Brain pericyte (primary cell): ENCODE measurements at places on chromosomes 2 and 18.

DNA sequence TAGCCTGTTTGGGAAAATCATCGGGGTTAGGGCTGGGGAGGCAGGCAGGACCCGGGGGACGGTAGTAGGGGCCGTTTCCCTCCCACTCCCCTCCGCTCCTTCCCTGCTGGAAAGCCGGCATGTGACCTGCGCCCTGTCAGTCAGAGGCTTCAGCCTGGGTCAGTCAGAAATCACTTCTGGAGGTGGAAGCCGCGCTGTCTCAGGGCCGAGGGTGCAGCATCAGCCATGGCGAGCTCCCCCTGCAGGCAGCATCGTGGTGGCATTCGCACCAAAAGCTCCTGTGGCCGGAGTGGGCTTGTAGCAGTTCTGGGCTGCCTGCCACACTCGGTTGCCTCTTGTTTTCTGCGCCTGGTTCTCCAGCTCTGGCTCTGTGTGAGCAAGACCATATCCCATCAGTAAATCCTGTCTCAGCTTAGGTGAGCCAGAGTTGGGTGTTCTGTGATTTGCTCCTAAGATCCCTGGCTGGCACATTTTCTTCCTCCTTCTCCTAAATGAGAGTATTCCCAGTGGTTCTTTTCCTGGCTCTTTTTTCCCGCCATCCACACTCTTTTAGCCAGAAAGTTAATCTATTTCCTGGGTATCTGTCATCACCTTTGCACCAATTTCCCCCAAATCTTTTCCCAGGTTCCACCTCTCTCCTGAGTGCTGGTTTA lies 123.9 kb upstream of the CD302 start:
- DNase-seq = no peak

- no peak for DNase-seq
Measured at GRCh38 chr2:156459720-156460119, 23.5 kb downstream of the GPD2 start.

- DNase-seq = no peak
Measured at GRCh38 chr2:17646838-17647701, 106.5 kb downstream of the SMC6 start.

DNA sequence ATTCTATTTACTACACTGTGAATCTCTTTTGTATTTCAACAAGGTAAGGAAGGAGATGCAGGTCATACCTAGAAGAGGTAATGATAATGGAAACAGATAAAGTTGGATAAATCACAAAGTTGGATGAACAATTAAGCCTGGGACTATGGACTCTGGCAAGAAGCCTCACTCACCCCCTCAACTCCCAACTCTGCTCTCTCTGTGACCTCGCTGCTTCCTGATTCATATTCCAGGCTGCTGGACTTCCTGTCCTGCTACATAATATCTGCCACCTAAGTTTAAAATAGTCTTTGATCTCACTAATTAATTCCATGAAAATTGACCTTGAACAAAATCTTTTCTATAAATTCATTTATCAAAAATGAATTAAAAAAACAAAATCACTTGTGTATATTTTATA lies 215.3 kb downstream of the CALCRL start:
- DNase-seq = no peak

- DNase-seq = no peak
Measured at GRCh38 chr2:21330786-21331391, 207.1 kb downstream of the TDRD15 start.

DNA sequence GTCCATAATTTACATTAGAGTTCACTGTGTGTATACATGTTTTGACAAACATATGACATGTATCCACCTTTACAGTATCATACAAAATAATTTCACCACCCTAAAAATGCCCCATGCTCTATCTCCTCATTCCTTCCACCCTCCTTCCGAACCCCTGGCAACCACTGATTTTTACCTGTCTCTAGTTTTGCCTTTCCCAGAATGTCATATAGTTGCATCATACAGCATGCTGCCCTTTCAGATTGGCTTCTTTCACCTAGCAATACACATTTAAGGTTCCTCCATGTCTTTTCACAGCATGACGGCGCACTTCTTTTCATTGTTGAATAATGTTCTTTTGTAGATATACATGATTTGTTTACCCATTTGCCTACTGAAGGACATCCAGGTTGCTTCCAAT lies 10.4 kb downstream of the LRPPRC start:
- DNase-seq = no peak

GRCh38 chr18:2971741-2972552 lies 41.0 kb downstream of the LPIN2 start:
- DNase-seq = no peak

DNA sequence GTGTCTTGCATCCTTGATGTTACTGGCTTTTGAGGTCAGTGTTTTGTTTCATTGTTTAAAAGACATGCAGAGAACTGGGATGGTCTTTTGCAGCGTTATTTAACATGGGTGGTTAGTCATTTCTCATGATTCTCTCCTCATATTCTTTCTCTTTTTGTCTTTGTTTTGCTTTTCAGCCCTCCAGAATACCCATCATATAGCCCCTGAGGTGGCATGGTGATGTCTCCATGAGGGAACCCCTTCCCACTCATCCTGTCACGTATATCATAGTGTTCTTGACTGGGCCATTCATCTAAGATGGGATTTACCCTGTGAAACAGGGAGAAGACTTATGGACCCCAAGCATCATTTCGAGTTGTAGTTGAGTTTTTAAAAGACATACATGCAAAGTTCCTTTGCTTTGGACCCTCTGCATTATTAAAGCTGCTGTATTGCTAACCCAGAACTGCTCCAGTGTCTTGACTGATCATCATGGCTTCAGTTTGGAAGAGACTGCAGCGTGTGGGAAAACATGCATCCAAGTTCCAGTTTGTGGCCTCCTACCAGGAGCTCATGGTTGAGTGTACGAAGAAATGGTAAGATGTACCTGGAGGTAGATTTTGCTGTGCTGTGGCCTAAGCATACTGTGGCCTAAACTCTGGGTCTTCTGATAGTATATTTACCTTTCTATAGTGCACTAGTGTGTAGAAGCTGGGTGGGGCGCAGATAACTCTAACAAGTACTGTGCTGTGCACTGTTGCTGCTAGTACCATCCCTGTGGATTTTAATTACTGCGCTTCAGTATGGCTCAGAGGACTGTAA lies 1.4 kb downstream of the EHBP1 start:
- DNase-seq = no peak

- no peak for DNase-seq
Measured at GRCh38 chr2:15912203-15912602, 28.1 kb upstream of the MYCN start.

DNA sequence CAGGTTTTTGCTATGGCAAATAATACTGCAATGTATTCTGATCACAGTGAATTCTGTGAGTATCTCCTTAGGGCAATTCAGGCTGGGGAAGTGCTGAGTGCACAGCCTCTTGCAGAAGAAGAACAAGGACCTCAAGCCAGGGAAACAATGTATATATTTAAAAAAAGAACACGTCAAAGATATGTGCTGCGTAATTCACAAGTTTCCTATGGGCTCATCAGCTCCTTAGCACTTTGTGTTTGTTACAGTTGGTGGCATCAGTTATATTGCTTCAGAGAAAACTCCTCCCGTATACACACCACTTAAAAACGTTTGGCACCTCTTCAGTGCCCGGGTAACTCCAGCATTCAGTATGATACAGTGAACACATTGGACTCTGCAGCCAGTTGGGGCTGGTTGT lies 16.5 kb upstream of the MARCO start:
- no peak for DNase-seq

DNA sequence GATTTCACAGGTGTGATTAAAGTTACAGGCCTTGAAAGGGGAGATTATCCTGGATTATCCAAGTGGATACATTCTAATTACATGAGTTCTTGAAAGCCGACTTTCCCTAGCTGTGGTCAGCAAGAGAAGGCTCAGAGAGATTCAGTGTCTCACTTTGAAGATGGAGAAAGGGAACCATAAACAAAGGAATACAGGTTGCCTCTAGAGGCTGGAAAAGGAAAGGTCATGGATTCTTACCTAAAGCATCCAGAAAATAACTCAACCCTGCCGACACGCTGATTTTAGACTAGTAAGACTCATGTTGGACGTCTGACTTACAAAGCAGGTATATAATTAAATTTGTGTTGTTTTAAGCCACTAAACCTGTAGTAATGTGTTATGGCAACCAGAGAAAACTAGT lies 1095.7 kb upstream of the ZEB2 start:
- DNase-seq = no peak

GRCh38 chr18:10688766-10689165 lies 162.9 kb downstream of the NAPG start:
- no peak for DNase-seq

- no peak for DNase-seq
Measured at GRCh38 chr18:48138210-48138609, 207.8 kb upstream of the SMAD2 start.

DNA sequence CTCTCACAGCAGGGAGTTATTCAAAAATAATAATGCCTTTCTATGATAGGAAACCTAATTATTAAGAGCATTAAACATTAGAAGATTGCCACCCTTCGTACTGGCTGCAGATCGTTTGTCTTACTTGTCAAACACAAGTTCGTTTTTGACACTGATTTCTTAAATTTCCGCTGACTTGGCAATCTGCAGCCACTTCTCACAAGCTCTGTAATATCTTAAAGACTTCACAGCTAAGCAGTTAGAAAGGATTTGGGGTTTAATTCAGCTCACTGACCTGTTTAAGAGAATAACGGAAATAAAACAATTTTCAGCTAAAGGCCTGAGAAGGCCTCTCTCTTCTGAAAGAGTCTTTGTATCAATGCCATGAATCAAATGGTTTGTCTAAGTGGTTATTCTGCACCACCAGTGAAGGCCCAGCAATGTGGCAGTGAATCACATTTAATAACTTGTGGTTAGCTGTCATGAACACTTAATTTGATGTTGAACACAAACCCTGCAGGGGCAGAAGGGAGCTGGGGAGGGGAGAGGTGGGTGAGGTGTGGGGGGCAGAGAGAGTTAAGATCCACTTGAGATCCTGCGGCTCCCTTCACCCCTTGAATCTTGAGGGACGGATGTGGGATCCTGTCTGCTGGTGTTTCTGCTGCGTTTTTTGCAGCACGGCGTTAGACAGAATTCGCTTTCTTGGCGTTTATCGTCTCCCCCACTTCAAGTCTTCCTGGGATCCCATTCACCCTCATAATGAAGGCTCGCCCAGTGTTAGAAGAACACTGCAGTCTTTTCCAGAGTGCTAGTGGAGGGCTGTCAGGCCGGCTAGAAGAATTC lies 145.4 kb upstream of the SATB2 start:
- DNase-seq = no peak

DNA sequence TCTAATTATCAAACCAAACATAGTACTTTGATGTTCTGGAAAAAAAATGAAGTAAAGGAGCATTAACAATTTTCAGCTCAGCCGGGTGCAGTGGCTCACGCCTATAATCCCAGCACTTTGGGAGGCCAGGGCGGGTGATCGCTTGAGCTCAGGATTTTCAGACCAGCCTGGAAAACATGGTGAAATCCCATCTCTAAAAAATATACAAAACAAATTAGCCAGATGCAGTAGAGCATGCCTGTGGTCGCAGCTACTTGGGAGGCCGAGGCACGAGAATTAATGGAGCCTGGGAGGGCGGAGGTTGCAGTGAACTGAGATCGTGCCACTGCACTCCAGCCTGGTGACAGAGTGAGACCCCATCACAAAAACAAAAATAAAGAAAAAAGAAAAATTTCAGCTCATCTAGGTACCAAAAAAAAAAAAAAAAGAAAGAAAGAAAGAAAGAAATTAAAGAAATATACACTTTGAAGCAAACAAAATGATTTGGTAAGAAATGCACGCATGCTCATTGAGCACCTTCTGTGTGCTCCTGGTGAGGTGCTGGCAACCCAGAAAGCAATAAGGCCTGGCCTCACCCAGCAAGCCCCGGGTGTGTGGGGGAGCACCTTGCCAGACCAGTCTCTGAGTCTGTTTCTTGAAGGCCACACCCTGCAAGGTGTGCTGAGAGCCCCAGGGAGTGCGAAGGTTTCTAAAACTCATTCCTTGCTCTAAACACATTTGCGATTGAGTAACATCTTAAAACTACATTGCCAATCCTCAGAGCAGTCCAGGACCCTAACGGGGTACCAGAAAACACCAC lies 133.5 kb downstream of the TFCP2L1 start:
- DNase-seq = no peak

DNA sequence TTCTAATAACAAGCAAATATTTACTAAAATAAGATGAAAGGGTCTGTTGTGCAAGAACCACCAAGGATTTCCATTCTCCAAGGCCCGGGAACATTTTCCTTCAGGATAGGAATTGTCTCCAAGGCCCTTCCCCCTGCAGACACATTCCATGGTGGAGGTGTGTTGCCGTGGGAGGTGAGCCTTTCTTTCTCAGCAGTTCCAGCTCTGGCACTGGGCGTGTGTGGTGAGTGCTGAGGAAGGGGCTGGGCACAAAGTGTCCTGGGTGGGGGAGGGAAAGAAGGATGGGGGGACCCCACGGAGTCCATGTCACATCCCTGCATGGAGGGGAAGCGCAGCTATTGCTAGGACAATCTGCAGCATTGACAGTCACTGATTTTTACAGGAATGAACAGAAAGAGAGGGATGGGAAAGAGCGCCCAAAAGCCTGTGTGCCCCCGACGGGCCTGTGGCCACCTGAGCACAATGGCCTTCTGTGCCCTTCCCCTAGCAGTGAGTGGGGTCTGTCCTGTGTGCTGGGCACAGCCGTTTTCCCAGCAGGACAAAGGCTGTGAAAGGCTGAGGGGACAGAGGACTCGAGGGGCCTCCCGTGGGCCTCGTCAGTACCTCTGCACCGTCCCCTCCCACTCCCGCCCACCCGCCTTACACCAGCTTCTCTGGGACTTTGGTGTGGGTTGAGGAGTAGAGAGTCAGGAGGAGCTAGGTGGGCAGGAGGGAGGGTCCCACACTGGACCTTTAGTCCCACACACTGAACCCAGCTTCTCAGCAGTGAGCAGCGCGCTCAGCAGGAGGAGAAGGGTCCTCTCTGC lies 79.8 kb downstream of the PTGR3 start:
- DNase-seq = no peak

- DNase-seq = no peak
Measured at GRCh38 chr2:159998243-159998642, 64.2 kb downstream of the PLA2R1 start.

DNA sequence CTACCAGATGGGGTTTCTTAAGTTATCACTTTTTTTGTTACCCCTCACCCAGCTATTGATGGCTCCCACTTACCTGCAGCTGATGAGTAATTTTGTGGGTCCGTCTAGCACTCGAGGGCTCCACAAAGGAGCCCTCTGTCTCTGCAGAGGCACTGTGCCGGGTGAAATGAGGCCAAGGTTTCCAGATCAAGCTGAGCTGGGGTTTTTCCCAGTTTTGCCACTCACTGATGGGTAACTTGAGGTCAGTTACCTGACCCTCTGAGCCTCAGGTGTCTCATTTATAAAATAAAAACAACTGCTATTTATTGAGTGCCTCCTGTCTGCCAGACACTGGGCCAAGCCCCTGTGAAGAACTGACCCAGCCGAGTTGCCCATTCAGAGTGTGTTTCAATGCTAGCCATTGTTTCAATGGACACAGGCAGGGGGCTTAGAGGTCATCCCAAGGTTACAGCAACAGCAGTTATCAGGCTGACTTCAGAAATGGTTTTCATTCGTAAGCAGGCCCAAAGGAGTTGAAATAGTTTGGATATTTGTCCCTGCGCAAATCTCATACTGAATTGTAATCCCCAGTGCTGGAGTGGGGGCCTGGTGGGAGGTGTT lies 192.9 kb downstream of the NCK2 start:
- DNase-seq = no peak
